Type B pancreatic cell (in vitro differentiated cells): ENCODE measurements at places on chromosomes 3 and 15. TPM values are rescaled to one million over a fixed set of nuclear protein-coding genes. Genes with fewer than 3 reads are reported as not detected.

Gene CCDC12
- 46.7 and 49.7 TPM in 2 replicates for total RNA-seq

DNA sequence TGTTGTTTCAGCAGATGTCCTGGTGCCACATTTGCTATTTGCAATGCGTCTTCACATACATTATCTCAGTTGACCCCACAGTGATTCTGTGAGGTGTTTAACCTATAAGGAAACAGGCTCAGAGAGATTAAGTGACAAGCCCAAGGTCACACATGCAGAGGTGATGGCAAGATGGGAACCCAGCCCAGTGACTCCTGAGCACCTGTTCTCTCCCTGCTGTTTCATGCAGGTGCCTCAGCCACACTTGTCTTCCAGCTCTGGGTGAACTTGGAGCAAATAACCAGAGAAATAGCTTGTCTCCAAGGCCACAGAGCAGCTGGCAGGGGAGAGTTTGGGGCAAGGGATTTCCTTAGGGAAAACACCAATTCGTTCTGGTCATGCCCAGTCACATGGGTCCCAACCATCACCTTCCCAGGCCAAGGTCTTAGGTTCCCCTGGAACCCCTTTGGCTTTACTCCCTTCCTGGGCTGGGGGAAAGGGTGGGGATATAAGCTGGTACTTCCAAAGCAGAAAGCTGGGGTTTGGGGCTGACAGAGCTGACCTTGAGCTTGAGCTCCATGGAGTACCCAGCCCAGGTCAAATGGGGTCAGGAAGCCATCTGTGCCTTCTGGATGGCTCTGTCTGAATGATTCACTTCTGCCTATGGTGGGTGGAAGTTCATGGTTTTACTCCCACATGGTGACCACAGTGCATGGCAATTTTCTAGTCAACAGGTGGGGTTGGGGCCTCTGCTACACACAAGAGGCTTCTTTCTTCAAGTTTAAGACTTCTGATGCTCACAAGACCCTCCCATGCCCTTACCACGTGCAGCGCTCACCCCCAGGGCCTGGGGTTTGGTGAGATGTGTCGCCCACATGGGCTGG is 22.4 kb downstream of the LIPC start:
- DNase-seq, result no peak

- no peak for DNase-seq
Observed at GRCh38 chr3:181921220-181921619, 209.5 kb downstream of the SOX2 start.

DNA sequence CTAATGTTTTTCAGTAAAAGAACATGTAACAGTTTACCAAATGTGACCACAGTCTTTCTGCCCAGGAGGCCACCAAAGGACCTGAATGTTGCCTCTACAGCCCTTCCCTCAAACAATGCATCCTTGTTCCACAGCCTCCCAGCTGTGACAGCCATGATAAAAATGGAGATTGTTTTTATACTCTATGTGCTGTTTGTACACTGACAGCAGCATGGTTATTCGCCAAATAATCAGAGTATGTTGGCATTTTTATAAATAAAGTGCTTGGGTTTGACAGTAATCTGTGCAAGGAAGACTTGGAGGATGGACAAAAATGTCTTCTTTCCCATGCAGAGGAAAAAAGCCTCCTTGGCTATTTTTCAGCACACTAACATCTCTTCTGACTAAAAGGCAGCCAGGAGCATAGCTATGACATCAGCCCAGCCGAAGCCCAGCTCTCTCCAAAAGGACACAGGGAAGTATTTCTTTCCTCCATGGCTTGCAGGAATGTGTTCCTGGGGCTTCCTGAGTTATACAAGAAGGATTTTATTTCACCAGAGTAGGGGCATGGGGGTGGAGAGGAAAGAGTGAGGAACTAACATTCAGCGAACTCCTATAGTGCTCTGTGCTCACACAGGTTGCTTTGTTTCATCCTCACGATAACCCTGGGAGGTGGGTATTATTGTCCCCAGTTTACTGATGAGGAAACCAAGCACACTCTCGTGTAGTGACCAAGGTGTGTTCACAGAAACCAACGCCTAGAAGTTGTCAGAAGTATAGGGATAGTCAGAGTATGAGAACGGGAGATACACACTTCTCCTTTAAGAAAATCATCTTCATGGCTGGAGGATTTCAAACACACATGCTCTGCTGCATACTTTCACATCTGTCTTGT is 339.7 kb downstream of the MECOM start:
- no peak for DNase-seq

DNA sequence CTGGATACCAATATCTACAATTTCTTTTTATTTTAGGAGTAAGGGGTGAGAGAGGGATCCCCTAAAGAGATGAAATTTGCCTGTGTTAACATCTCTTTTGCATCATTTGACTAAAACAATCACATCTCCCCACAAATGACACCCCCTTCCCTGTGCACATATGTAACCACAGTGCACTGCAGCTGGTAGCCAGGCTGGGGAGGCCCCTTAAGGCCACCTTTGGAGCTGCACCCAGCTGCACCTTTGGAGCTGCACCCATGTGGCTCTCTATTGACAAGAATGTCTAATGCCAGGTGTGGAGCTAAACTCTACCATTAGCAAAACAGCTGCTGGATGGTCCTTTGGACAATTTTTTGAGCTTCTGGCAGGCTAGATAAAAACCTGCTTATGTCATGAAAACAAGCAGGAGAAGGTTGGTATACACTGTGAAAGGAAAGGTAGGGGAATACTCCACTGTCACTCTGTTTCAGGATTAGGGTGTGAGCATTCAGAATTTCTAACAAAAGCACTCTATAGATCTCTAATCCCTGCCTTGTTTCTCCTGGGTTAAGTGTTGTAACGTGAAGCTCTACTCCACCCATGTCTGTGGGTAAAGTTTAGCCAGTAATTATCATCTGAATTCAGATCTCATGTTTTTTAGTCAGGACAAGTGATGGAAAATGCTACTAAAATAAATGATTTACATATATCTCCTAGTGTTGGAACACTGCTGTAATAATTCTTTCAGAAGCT is 52.1 kb downstream of the TFG start:
- no peak for DNase-seq

Gene RASGRF1
- total RNA-seq, result 0.41 and 1.5 TPM in 2 replicates

DNA sequence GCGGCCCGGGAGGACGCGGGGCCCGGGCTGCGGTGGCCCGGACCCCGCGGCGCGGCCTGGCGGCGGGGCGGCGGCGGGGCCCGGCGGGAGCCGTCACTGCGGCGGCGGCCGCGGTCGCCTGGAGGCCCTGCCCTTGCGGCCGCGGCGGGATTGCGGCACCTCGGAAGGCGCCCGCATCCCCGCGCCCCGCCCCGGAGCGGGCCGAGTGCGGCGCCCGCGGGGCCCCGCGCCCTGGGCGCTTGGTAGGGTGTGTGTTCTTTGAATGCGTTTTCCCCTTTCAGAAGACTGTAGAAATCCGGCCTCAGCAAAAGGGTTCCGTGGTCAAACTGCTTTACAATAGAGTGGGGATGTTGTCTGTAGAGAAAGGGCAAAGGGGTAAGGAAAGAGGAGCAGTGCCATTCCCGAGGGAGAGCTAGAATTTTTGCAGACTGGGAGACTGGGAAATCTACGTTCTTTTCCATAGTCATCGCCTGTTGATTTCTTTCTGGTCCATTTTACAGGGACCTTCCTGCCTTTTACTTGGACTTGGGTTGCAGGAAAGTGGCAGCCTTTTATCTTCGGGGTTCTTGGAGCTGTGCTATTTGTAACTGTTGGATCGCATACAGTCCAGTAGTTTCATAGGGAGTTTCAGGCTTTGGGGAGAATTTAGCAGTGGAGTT is 630 bp downstream of the SNRK start:
- DNase-seq, result no peak

Gene SCAMP5
- 38.1 and 41.8 TPM in 2 replicates for total RNA-seq
